ENCODE measurements at places on chromosomes 7 and 10.

- DNase-seq = no peak
Observed at GRCh38 chr10:3635211-3635671, 149.8 kb downstream of the KLF6 start.

- no peak for DNase-seq
Observed at GRCh38 chr7:5824297-5824610, 42.8 kb upstream of the RNF216 start.

DNA sequence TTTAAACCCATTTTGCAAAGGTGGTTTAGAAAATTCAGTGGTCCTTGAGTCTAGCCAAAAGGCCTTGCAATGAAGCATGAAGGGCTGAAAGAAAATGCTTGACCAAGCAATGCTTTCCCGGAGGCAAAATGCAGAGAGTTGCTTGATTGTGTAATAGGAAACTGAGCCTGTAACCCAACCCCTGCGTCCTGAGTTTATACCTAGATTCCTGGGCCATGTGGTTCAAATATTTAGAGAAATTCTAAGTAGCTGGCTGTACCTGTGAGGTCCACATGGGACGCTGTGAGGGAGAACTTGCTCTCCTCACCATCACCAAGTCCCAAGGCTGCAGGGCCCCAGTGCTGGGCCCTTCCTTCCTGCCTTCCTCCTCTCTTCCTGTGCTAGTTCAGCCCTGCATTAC is 45.7 kb downstream of the CXCL12 start:
- no peak for DNase-seq

- DNase-seq = no peak
Observed at GRCh38 chr10:110076559-110077318, 69.0 kb downstream of the ADD3 start.

DNA sequence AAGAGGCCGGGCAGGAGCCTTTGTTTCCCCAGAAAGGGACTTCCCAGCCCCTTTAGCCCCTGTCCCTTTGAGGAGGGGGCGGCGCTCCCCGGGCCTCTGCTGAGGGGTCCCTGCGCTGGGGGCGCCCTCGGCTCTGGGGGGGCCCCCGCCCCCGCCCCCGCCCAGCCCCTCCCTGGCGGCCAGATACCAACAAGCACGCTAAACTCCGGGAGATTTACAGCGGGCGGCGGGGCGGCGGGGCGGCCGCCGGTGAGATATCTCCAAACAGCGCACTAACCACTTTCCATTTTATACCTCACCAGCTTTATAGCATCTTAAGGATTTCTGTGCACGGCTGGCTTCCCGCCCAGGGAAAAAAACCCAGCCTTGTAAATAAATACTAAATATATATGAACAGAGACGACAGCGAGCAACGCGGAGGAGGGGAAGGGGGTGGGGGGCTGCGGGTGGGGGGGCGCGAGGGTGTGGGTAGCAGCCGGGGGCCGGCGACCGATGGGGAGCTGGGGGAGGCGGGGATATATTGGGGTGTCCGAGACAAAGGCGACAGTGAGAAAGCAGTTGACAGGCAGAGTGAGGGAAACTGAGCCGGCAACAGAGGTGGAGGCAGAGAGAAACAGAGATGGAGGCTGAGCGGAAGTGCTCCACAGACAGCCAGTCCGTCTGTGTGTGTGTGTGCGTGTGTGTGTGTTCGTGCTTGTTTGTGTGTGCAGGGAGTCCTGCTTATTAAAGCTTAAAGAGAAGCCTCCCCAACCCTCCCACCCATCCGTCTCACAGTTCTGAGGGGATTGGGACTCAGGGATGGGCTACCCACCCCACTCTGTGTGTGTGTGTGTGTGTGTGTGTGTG is 85.8 kb downstream of the HIF1AN start:
- no peak for DNase-seq

GRCh38 chr7:106588422-106589197 is 72.3 kb downstream of the CCDC71L start:
- DNase-seq = no peak

DNA sequence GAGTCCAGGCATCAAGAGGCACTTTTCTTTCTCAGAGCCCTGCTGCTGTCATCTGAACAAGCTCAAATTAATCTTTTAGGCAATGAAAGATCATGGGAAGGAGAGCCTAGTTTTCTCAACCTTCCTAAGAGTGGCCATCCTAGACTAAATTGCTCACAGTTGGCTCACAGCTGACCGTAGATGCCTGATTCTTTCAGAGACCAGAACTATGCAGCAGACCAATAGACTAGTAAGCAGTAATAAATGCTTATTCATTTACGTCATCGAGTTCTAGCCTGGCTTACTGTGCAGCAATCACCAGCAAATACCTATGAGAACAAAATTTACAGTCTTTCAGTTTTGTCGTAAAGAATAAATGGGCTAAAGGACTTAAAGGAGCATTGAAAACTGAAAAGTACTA is 602.9 kb upstream of the GHITM start:
- no peak for DNase-seq

DNA sequence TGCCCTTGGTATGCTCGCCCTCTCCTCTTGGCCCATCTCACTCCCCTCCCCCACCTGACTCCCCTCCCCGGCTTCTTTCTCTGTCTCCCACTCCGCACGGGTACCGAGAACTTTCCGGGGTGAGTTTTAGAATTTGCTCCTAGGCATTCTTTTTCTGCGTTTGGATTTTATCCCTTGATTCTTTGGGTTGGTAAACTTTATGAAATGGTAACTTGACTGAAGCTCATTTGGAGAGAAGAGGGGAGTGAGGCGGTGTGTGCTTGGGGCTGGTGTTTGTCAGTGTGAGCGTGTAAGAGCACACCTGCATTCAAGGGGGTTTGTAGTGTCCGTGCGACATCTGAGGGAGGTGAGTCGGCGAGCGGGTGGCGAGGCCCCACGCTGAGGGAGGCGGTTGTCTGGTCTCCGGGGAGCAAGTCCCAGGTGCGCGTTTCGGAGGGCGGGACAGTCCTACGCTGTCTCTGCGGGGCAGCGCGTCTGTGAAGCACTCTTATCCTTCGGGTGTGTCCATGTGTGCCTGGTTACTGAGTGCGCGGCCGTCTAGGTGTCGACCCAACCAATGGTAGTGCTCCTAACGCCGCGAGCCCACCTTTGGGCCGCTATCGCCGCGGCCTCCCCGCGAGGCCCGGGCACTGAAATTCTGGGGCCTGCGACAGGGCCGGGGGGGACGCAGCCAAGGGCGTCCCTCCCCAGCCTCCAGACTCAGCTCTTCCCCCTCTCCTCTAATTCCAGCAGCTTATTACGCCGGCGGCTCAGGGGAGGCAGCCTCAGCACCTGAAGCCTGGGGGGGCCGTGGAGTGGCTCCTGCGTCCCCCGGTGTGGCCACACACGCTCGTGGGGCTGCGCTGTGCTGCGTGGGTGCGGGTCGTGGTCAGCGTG is 2.6 kb upstream of the ZNF503 start:
- no peak for DNase-seq

DNA sequence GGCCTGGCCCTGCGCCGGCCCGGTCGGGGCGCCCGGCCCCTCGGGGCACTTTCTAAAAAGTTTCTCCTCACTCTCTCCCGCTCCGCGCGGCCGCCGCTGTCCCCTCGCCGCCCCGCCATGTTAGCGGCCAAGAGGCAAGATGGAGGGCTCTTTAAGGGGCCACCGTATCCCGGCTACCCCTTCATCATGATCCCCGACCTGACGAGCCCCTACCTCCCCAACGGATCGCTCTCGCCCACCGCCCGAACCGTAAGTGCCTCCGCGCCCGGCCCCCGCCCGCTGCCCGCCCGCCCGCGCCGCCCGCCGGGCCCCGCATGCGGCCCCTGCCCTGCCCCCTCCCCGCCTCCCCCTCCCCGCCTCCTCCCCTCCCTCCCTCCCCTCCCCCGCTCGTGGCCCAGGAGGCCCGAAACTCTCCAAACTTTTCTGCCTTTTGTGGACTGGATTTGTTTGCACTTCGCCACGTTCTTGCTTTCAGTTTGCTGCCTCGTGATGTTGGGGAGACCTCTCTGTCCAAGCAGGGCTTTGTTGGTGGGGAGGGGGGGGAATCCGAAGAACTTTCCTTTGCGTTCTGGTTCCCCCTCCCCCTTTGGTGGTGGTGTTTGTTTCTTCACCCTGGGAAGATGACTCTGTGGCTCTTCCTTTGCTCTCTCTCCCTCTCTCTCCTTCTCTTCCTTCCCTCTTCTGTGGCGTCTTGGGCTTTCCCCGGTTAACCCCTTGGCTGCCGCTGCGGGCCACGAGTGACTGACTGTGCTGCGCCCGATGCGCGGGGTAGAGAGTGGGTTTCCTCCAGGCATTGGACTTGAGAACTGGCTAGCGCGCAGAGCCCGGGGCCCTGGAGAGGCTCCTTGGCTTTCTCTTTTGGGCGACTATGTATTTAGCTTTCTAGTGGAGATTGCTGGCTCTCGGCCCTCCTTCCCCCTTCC is 1.6 kb downstream of the TCF7L2 start:
- DNase-seq = no peak

GRCh38 chr7:87875151-87876039 is 765 bp downstream of the SLC25A40 start:
- DNase-seq = no peak

GRCh38 chr10:94043431-94043990 is 49.8 kb downstream of the PLCE1 start:
- no peak for DNase-seq

GRCh38 chr10:6386346-6386745 is 183.6 kb downstream of the PFKFB3 start:
- no peak for DNase-seq

DNA sequence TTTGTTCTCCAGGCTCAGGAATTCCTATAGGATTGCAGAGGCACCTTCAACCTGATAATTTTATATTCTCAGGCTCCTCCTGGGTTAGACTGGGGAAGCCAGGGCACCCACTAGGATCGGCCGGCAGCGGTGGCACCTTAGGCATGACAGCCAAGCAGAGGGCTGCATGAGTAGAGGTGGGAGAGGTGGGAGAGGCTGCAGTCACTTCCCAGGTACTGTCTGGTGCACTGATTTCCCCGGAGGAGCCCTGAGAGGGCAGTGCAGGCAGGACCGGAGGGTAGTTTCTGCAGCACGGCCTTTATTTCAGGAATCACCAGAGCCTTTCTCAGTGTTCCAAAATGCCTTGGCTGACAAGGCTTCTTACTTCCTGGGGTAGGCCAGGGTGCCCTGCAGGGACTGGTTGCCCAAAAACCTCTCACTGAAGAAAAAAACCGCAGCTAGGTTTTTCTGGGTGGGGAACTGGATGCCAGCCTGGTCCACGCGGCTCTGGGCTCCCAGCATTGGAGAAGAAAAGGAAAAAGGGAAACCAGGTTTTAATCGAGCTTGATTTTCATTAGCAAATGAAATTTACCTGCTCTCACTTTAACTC is 3.6 kb upstream of the HOXA13 start:
- no peak for DNase-seq

DNA sequence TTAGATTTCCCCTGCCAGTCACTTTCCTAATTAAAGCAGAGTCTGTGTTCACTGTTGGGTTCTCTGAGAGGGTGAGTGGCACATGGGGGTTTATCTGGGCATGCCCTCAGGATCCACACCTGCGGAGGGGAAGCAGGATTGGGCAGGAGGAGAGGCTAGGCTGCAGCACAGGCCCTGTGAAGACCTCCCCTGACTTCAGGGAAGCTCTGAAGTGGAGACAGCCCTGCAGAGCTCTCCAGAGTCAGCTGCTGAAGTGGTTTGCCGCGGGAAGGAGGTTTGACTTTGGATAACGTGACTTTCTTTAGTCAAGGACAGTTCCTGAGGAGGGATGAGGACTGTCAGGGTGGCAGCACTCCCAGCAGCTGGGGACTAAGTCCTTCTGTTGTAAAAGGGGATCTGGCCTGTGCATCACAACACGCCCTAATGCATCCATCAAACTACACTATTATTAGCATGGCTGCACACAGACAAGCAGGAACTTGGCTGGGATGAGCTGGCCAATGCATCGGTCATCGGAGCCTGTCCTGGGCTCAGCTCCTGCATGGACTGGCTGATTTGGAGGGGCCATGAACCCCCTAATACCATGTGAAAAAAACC is 50.9 kb upstream of the LEP start:
- no peak for DNase-seq

DNA sequence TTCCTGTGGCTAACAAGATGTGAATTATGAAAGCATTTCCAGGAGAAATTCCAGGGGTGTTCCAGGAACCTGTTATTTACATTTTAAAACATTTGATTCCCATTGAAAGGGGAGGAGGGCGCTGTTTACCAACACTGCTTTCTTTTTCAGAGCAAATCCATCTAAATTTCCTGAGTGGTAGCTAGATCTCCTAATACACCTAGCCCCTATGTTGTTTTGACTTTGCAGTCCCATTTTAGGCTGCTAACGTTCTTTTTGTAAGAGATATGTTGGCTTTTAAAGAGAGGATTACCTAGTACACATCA is 130.8 kb downstream of the TCF7L2 start:
- no peak for DNase-seq

DNA sequence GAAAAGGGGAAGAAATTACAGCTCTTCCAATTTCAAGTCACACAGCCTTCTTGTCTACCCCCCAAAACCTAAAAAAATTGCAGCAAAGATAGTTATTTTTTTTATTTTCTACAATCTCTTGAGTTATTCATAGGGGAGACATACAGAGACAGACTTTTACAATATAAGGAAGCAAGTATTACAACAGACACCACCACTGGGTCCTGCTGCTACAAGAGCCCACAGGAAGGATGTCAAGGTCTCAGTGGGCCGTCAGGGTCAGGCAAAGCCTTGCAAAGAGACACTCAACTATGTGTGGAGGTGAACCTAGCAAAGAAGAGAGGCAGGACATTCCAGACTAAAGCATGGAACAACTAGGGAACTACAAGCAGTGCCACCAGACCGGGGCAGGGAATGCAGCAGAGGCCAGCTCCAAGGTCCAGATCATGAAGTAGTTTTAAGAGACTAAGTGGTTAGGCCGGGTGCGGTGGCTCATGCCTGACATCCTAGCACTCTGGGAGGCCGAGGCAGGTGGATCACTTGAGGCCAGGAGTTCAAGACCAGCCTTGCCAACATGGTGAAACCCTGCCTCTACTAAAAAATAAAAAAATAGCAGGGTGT is 28.2 kb upstream of the ZCCHC24 start:
- no peak for DNase-seq

GRCh38 chr10:44888886-44889285 is 22.3 kb upstream of the TMEM72 start:
- no peak for DNase-seq

DNA sequence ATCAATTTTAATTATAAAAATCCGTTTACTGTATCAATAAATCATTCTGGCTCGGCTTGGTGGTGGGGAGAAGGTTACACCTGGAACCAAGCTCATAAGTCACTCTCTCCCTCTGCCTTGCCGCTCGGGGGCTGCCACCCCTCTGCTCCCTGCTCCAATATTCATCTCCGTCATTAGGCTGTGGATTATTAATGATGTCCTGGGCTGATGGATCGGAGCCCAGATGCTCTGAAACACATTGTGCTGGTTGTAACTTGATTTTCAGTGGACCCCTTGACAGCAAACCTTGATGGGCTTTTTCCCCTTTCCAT is 314.2 kb downstream of the PLXNA4 start:
- DNase-seq = no peak

- DNase-seq = no peak
Observed at GRCh38 chr7:98265841-98266271, 13.8 kb upstream of the TECPR1 start.

GRCh38 chr10:89395141-89395540 is 2.7 kb downstream of the IFIT1 start:
- DNase-seq = no peak

DNA sequence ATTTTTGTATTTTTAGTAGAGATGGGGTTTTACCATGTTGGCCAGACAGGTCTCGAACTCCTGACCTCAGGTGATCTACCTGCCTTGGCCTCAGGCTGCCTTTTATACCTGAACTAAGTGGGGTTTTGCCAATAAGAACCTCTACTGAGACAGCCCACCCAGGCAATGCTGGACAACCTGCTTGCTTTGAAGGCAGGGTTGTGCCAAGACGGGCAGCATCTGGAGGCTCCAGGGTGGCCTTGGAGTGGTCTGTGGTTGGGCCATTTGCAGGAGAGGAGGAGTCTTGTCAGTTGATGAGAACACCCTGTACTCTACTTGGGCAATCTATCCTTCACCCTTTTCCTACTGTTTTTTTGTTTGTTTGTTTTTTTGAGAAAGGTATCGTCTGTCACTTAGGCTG is 75.3 kb upstream of the ZNF735 start:
- DNase-seq = no peak
